ENCODE measurements at places on chromosomes 1 and 21.
A peak's percentile ranks its signal among the peaks of the same experiment; 100 is the strongest.

- DNase-seq = no peak
Measured at GRCh38 chr21:15953551-15954116, 223.9 kb downstream of the USP25 start.

GRCh38 chr1:13461977-13462376 lies 51.7 kb downstream of the PRAMEF20 start:
- no peak for DNase-seq

DNA sequence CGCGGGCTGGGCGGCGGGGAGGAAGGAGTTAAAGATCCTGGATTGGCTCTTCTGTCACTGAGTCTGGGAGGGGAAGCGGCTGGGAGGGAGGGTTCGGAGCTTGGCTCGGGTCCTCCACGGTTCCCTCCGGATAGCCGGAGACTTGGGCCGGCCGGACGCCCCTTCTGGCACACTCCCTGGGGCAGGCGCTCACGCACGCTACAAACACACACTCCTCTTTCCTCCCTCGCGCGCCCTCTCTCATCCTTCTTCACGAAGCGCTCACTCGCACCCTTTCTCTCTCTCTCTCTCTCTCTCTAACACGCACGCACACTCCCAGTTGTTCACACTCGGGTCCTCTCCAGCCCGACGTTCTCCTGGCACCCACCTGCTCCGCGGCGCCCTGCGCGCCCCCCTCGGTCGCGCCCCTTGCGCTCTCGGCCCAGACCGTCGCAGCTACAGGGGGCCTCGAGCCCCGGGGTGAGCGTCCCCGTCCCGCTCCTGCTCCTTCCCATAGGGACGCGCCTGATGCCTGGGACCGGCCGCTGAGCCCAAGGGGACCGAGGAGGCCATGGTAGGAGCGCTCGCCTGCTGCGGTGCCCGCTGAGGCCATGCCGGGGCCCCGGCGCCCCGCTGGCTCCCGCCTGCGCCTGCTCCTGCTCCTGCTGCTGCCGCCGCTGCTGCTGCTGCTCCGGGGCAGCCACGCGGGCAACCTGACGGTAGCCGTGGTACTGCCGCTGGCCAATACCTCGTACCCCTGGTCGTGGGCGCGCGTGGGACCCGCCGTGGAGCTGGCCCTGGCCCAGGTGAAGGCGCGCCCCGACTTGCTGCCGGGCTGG lies at the start of gene NPR1:
TSS of gene NPR1 (plus strand) at position 170 of the 818 bp plus-strand sequence. CDS start at position 591, 421 bp downstream.
- DNase-seq = peak; percentile 76

DNA sequence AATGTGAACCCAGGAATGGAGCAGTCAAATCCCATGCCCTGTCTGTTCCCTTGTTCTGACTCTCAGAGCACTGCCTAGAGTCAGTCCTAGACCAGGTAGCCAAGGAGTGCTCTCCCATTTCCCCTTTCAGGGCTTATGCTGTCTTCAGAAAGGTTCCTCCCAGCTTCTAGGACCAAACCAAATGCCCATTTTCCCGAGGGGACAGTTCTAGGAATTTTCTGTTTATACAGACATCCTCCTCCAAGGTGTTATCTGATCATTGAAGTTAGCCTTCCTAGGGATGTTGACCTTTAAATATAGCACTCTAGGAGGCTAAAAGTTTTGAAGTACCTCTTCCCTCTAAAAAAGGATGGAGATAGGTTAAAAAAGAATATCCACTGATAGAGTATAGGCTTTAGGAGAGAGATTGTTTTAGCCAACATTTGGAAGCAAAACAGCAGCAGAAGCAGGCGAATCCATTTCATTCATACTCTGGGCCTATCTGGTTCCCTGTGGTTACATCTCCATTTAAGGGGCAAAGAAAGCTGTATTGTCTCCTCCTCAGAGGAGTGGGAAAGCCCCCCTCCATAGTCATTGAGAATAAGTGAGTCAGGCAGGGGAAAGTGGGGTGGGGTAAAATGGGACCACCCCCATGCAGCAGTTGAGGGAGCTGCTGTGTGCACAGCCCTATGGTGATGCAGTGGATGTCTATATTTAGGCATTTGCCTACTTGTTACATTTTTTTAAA lies 126.5 kb downstream of the SPATA46 start:
- no peak for DNase-seq

GRCh38 chr1:82564333-82564732 lies 763.6 kb downstream of the ADGRL2 start:
- peak; percentile 82 for DNase-seq

DNA sequence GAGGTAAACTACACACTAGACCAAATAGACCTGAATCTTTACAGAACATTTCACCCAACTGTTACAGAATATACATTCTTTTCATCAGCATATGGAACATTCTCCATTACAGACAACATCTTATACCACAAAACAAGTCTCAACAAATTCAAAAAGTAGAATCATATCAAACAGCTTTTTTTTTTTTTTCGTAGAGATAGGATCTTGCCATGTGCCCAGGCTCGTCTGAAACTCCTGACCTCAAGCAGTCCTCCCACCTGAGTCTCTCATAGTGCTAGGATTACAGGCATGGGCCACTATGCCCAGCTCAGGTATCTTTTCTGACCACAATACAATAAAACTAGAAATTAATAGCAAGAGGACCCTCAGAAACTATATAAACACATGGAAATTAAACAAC lies 36.5 kb downstream of the HSF2BP start:
- DNase-seq = no peak

- DNase-seq = no peak
Measured at GRCh38 chr1:82449506-82450057, 648.8 kb downstream of the ADGRL2 start.

DNA sequence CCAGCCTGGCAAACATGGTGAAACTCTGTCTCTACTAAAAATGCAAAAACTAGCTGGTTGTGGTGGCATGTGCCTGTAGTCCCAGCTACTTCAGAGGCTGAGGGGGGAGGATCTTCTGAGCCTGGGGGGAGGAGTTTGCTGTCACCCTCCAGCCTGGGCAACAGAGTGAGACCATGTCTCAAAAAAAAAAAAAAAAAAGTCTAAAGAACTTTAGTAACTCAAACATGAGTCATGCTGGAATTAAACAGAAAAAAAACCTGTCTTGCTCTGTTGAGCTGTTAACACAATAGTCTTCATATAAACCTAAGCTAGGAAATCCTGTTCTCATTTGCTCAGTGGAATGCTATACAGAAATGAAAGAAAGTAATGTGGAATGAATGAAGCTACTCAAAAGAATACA lies 16.7 kb upstream of the DISP1 start:
- DNase-seq = no peak

GRCh38 chr1:44496541-44497171 lies 91.6 kb downstream of the RNF220 start:
- DNase-seq = no peak

- no peak for DNase-seq
Measured at GRCh38 chr1:203028067-203028783, 1.9 kb downstream of the PPFIA4 start.

- no peak for DNase-seq
Measured at GRCh38 chr1:74205266-74205665, 7.2 kb downstream of the FPGT start.

DNA sequence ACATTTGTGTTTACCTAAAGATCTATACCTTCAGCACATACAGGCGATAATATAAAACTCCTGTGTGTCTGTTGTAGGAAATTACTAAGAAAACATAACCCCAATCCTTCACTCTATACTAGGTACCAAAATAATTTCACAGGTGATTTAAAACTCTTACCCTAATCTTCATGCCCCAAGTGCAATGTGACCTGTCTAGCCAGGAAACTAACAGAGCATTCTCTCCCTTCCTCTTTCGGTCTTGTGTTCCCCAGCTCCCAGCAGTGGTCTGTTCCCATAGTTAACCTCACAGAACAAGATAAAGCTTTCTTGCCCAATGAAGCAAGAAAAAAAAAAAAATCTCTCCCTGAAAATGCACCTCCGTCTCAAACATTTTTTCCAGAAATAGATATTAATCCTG lies 493.5 kb downstream of the DPYD start:
- DNase-seq = no peak

DNA sequence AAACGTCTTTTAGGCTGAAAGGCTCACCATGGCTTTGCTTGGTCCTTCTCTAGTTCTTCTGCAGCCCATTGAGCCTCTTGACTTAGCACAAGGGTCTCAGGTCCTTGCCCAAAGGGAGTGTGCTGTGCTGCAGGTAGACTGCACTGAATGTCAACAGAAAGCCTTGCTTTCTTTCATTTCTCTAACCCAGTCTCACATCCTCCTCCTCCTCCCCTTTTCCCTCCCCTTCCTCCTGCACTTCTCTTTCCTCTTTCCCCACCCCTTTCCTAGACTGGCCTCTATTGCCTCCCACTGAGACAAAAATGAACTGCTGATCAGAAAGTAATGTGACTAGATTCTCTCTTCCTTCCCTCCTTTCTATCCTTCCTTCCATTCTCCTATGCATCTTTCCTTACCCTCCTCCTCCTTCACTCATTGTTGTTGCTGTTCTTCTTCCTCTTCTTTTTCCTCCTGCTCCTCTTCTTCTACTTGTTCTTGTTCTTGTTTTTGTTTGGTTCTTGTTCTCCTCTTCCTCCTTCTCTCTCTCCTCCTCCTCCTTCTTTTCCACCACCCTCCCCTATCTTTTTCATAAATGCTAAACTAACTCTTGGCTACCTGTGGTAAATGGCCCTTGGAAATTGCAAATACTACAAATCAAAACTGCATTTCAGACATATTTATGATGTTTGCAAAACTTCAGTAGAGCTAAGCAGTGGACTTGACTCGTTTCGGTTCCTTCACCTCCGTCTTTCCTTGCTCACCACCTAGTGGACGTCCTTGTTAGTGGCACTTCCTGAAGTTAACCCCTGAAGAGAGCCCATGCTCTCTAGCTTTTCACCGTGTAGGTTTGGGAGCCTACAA lies at the start of gene SELL:
TSS of gene SELL (minus strand) at position 152 of the 840 bp plus-strand sequence. CDS start at position 30, 122 bp downstream.
- peak; percentile 72 for DNase-seq

GRCh38 chr1:53421208-53421607 lies 38.0 kb upstream of the DMRTB1 start:
- no peak for DNase-seq

GRCh38 chr1:31394584-31395193 lies 18.3 kb upstream of the SERINC2 start:
- DNase-seq = peak; percentile 91

DNA sequence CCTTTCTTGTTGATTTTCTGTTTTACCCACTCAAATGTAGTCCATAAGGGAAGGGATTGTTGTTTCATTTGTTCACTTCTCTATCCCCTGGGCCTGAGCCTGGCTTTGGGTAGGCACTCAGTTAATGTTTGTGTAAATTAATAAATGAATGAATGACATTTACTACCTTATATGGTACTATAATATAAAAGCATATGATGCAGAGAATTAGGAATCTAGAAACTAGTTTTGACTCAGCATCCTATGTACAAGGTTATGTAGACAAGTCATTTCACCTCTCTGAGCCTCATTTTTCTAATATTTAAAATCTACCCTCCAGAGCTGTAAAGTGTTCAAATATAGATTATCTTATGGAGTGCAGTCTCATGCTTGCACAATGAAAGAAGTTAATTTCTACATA lies 68.9 kb upstream of the S1PR1 start:
- no peak for DNase-seq

DNA sequence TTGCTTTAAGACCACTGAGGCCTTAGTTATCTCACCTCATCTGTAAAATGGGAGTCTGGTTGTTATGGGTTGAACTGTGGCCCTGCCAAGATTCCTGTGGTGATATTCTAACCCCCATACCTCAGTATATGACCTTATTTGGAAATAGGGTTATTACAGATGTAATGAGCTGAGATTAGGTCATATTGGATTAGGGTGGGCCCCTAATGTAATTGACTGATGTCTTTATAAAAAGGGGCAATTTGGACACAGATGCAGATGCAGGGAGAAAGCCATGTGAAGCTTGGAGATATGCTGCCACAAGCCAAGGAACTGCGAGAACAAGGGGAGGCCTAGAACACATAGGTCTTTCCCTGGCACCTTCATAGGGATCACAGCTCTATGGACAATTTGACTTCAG lies 3.9 kb downstream of the C1orf87 start:
- no peak for DNase-seq
